Naive thymus-derived CD4-positive, alpha-beta T cell (primary cell): ENCODE measurements at places on chromosomes 5 and 9. TPM values are rescaled to one million over a fixed set of nuclear protein-coding genes. Genes with fewer than 3 reads are reported as not detected.

- H3K36me3 ChIP-seq = no peaks in the 10 kb centered on the region
- no peaks in the 10 kb centered on the region for H3K27me3 ChIP-seq
- H3K4me1 ChIP-seq = no peaks in the 10 kb centered on the region
- H3K27ac ChIP-seq = no peak overlapping the region
Measured at GRCh38 chr5:127878174-127878750, 175.1 kb downstream of the CCDC192 start.

DNA sequence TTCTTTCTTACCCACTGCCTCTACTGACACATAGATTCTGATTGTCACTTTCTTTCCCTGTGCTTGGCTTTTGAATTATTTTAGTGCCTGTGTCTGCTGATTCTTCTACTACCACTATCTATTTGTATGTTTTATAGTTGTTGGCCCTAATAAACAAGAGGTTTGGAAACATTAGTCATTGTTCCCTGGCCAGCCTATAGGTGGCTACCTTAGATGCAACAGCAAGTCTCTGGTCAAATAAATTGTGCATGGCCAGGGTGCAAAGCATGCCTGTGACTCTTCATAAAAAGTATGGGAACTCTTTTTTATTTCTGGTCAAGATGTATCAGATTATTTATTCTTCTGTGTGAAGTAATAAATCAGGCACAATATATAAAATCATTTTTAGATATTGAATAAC is 124.4 kb downstream of the PLK2 start:
- H3K27ac ChIP-seq = no peak overlapping the region
- no peak overlapping the region for H3K4me3 ChIP-seq
- H3K4me1 ChIP-seq = no peaks in the 10 kb centered on the region

RFX3 gene
- total RNA-seq = 24.7 TPM

PCDHGA2 gene
- 0.11 TPM for total RNA-seq

DNA sequence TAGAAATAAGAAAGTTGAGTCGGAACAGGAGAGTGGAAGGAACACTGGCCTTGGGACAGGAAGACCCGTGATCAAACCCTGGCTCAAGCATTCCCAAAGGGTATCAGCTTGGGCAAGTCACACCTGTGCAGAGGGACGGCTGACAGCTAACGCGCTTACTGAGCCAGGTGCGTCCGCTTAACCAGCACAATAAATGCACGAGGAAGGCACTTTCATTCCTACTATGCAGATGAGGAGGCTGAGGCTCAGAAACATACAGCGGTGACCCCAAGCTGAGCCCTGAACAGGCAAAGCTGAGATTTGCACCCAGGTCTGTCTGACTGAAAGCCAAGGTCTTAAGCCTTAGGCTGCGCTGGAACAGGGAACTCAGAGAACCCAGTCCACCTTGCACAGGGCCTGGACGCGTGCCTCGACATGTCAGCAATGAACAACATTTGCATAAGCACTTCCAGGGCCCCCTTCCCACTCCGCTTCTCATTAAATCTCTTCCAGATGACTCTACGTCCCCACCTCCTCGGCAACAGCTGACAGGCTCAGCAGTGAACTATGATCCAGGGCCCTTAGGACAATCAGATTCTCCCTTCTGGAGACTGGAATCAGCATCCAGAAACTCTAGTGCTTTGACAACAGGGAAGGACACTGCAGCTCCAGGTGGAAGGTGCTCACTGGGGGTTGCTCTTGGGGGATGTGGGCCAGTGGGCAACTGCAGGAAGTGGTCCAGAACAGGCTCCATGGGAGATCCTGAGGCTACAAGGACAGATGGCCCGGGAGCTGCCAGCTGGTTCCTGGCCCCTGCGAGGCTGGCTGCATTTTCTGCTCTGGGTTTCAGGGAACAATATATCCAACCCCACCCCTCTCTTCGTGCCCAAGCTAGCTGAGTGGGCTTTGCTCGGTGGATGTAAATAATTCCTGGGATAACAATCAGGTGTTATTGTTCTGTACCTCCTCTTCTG is 35.2 kb downstream of the SH3PXD2B start:
- DNase-seq = no peak
- no peaks in the 10 kb centered on the region for H3K27me3 ChIP-seq
- no peaks in the 10 kb centered on the region for H3K4me1 ChIP-seq
- H3K36me3 ChIP-seq = no peaks in the 10 kb centered on the region
- no peak overlapping the region for H3K27ac ChIP-seq

DNA sequence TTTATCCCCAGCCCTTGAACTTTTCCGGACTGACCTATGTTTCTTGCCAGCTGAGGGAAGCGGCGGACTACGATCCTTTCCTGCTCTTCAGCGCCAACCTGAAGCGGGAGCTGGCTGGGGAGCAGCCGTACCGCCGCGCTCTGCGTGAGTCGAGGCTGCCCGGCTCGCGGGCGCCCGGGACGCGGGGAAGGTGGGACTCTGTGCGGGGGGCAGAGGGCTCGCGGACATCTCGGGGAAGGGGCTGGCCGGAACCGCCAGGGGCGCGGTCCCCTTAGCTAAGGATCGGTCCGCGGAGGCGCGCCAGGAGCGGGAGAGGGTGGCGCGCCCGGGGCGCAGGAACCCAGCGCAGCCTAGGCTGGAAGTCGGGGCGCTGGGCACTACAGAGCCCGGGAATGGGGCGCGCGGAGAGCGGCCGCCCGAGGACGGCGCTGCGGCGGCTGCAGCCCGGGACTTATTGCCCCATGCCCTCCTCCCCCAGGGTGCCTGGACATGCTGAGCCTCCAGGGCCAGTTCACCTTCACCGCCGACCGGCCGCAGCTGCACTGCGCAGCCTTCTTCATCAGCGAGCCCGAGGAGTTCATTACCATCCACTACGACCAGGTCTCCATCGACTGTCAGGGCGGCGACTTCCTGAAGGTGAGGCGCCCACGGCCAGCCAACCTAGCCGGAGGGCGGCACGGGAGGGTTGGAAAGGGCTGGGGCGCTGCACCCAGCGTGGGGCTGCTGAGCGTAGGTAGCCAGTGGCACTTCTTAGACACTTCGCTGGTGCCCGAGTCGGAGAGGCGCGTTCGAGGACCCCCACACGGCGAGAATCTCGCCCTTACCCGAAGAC is 922 bp downstream of the CRHBP start:
- no peaks in the 10 kb centered on the region for H3K27me3 ChIP-seq
- H3K4me1 ChIP-seq = no peaks in the 10 kb centered on the region
- H3K27ac ChIP-seq = no peak overlapping the region
- DNase-seq = no peak

FOXD4L5 gene
- total RNA-seq = 0.92 TPM

DNA sequence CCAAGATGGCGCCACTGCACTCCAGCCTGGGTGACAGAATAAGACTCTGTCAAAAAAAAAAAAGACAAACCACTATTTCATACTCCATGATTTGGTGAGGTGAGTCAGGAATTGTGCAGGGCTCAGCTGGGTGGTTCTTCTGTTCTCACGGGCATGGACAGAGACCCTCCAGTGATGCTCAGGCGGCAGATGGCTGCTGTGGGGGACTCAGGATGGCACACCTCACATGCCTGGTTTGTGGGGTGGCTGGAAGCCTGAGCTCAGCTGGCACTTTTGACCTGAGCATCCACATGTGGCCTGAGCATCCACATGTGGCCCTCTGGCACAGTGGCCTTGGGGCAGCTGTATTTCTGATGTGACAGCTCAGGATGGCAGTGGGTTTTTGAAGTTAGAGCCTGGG is 217.2 kb downstream of the IRX2 start:
- no peak for DNase-seq
- no peak overlapping the region for H3K27ac ChIP-seq
- no peaks in the 10 kb centered on the region for H3K36me3 ChIP-seq
- no peak overlapping the region for H3K4me3 ChIP-seq

DNA sequence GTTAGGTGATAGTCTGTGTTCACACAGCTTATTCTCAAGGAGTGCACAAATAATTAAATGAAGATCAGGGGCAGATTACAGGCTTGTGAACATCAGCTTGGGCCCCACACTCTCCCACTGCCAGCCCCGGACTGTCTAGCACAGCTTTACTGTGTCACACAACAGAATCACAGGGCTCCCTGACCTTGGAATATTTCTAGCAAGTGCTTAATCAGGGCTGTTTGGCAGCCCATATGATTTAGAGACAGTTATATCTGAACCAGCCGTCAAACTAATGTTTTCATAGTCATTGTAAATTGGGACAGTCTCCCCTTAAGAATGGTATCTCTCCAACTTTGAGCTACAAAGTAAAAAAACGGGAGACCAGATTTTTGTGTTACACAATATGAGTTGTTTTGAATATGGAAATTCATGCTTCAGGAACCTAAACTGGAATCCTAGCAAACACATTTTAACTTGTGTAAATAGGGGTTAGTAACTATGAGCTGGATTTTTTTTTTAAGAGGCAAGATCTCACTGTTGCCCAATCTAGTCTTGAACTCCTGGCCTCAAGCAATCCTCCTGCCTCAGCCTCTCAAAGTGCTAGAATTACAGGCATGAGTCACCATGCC is 517.6 kb downstream of the BNC2 start:
- H3K4me3 ChIP-seq = no peak overlapping the region
- no peaks in the 10 kb centered on the region for H3K4me1 ChIP-seq
- DNase-seq = no peak
- no peaks in the 10 kb centered on the region for H3K36me3 ChIP-seq

DNA sequence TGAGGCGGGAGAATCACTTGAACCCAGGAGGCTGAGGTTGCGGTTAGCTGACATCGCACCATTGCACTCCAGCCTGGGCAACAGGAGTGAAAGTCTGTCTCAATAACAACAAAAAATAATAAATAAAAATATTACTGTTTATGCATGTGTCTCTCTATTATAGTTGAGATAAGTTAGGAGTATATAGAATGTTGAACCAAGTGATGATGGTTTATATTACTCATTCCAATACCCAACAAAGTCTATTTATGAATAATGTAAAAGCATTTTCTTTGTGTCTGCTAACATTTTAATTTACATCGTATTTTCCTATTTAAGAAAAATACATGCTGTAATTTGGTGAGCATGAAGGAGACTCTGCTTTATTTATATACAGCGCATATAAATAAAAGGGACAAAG is 35.8 kb downstream of the CREBRF start:
- no peaks in the 10 kb centered on the region for H3K27me3 ChIP-seq
- no peaks in the 10 kb centered on the region for H3K4me1 ChIP-seq
- DNase-seq = no peak
- H3K4me3 ChIP-seq = no peak overlapping the region
- H3K27ac ChIP-seq = no peak overlapping the region

F2RL2 gene
- not detected for total RNA-seq

DNA sequence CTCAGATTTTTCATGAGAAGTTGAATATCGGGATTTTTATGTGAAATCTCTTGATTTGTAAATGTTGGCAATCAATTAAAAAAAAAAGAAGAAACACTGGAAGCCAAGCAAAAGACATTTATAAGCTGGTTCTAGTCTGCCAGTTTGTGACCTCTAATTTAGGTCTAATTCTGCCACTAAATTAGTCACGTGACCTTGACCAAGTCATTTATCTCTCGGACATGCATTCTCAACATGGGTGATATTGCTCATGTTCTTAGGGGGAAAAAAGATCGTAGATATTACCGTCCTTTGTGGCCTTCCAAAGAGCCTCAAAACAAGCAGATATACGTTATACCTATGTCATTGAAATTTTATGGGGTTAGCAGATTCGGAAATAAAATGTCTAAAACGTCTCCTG is 52.9 kb upstream of the PTPDC1 start:
- DNase-seq = no peak
- peak overlapping the region; percentile 89 for H3K4me3 ChIP-seq
- H3K27ac ChIP-seq = no peak overlapping the region
- no peaks in the 10 kb centered on the region for H3K4me1 ChIP-seq
- peaks cover 6% of the 10 kb centered on the region for H3K27me3 ChIP-seq
- no peaks in the 10 kb centered on the region for H3K36me3 ChIP-seq

CNTNAP3B gene
- total RNA-seq = not detected

NFIL3 gene
- 55.6 and 59.2 TPM in 2 replicates for total RNA-seq

LEAP2 gene
- 2.2 TPM for total RNA-seq

- no peak for DNase-seq
- no peak overlapping the region for H3K4me3 ChIP-seq
- H3K27ac ChIP-seq = no peak overlapping the region
- H3K36me3 ChIP-seq = no peaks in the 10 kb centered on the region
- H3K27me3 ChIP-seq = no peaks in the 10 kb centered on the region
- peaks cover 22% of the 10 kb centered on the region for H3K4me1 ChIP-seq
Measured at GRCh38 chr9:75105019-75105540, 16.8 kb downstream of the OSTF1 start.

DNA sequence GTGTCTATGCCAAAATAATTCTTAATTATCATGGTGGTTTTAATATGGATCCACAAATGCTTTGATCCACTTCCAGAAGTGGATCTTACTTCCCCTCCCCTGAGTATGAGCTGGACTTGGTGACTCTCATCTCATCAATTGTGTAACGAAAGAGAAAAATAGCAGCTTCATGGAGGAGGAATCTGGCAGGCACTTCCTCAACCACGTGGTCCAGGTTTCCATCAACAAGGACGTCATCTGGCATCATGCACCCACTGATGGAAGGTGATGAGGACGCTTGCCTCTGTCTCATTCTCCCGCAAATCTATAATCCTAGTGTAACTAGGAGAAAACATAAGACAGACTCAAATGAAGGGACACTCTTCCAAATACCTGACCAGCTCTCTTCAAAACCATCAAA is 54.6 kb upstream of the S1PR3 start:
- no peak overlapping the region for H3K27ac ChIP-seq
- H3K27me3 ChIP-seq = no peaks in the 10 kb centered on the region
- DNase-seq = no peak
- no peak overlapping the region for H3K4me3 ChIP-seq
- no peaks in the 10 kb centered on the region for H3K36me3 ChIP-seq
- no peaks in the 10 kb centered on the region for H3K4me1 ChIP-seq

DNA sequence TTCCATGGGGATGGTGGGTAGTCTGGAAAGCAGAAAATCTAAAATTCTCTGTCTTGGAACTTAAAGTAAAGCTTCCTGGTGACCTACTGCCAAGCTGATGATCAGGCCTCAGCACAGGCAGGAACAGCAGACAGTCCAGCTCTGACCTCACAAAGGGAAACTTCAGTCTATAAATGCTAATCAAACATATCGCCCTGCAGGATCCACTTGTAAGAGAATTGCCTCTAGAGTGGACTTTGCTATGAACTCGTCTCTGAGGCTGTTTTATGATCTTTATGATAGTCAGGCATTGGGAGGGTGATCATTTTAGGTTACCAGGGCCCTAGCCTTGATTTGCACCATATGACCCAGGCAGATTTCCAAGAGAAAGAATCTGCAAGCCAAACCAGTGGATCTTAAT is 67.6 kb upstream of the SELENOP start:
- no peak overlapping the region for H3K4me3 ChIP-seq
- no peaks in the 10 kb centered on the region for H3K36me3 ChIP-seq
- H3K4me1 ChIP-seq = no peaks in the 10 kb centered on the region
- no peaks in the 10 kb centered on the region for H3K27me3 ChIP-seq

SPAAR gene
- not detected for total RNA-seq

F12 gene
- 0.28 and 0.34 TPM in 2 replicates for total RNA-seq

- H3K27ac ChIP-seq = no peak overlapping the region
- H3K4me3 ChIP-seq = no peak overlapping the region
- no peaks in the 10 kb centered on the region for H3K4me1 ChIP-seq
- no peaks in the 10 kb centered on the region for H3K27me3 ChIP-seq
- no peak for DNase-seq
Measured at GRCh38 chr5:65062469-65063083, 293.8 kb downstream of the CWC27 start.
